ENCODE measurements at places on chromosomes 5 and 9. TPM values are rescaled to one million over a fixed set of nuclear protein-coding genes. Genes with fewer than 3 reads are reported as not detected.

GRCh38 chr9:34291023-34291422 lies 38.0 kb downstream of the KIF24 start:
- no peak for DNase-seq

SPATA31D4 gene
- total RNA-seq, result not detected

GRCh38 chr9:8668231-8668630 lies 868.7 kb upstream of the DMAC1 start:
- DNase-seq, result no peak

ADAMTS12 gene
- total RNA-seq, result 1.2 TPM

EQTN gene
- total RNA-seq, result 1.6 TPM

Data from occipital lobe (tissue), 3 donors.